ENCODE measurements at places on chromosomes 4 and X.

DNA sequence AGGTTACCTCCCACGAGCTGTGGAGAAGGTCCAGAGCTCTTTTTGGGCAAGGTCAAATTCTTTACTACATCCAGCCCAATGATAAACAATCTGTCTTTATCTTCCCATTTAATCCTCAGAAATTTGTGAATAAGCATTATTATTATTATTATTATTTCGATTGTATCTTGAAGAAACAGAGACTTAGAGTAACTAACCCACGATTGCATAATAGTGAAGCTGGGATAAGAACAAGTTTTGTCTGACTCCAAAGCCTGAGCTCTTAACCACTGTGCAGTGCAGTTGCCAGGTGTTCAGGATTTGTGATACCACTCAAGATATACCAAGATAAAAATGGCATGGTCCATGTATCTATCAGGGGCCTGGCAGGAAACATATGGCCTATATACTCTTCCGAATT is 166.5 kb upstream of the LDB2 start:
- no peak for DNase-seq

GRCh38 chrX:147749308-147749707 is 162.4 kb upstream of the FMR1 start:
- no peak for DNase-seq

DNA sequence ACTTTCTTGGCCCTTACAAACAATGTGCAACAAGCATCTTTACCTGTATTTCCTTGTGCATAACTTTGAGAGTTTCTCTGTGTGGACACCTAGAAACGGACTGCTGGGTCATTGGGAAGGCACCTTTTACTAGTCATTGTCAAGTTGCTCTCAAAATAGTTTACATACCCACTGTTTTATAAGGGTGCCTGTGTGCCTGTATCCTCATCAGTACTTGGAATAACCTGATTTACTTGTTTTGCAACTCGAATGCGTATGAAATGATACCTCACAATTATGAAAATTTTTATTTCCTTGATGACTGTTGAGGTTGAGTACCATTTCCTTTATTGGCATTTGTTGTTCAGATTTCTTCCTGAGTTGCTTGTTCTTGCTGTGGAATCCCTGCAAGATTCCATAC is 150.8 kb downstream of the STIM2 start:
- no peak for DNase-seq

- DNase-seq, result no peak
Measured at GRCh38 chr4:107292979-107293378, 256.9 kb upstream of the DKK2 start.

DNA sequence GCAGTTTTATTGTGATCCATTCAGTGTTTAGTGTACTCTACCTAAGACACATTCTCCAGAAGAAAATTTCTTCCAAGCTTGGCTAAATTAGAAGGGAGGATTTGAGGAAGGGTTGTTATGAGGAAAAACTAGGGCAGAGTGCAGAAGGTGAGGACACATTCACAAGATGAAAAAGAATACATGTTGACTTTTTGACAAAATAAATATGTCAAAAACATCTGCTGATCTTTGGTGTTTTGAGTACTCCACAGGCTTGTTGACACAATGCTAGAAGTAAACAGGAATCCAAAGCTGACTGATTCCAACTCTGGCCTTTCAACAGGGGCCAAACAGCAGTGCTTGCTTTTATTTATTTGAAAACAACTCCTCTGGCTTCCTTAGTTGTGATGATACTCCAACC is 125.8 kb upstream of the SLC7A11 start:
- DNase-seq, result no peak
